Panc1 (cell line): ENCODE measurements at places on chromosomes 11 and 22. TPM values are rescaled to one million over a fixed set of nuclear protein-coding genes. Genes with fewer than 3 reads are reported as not detected.

LGALS1 gene
- total RNA-seq: 1,518 TPM

PHRF1 gene
- total RNA-seq: 90.6 TPM

DNA sequence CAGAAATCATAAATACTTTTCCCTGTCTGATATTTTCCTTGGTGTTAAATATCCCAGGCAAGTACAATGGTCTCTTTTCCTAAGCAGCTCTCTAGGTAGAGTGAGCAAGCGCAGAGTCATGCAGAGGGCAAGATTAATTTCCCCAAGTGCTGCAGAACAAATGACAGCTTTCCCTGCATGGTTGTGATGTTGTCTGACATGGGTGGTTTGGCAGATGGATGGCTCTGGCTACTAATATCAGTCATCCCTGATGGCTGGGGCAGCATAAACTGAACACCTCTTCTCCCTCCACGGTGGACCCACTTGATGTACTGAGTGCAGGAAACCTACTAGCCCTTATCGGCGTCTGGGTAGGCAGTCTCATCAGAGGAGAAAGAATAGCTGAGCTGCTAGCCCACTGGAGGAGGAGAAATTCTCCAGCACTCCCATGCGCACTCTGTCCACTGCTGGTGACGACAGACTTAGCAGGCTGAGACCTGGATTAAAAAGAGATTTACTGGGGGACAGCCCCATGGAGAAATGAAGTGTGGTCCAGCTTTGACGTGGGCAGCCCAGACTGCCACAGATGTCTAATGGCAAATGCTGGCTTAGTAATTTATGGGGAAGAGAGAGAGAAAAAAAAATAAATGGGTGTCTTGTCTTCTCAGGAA is 202.9 kb downstream of the DBX1 start:
- no peak overlapping the region for H3K4me3 ChIP-seq
- H3K27me3 ChIP-seq: no peaks in the 10 kb centered on the region
- no peaks in the 10 kb centered on the region for H3K36me3 ChIP-seq
- DNase-seq: no peak

GAL3ST1 gene
- 1.1 TPM for total RNA-seq

MUC15 gene
- not detected for total RNA-seq

FGF4 gene
- total RNA-seq: not detected

MS4A7 gene
- total RNA-seq: 0.23 TPM

PRG3 gene
- not detected for total RNA-seq

SPDYC gene
- not detected for total RNA-seq

CARD18 gene
- 8.1 TPM for total RNA-seq

GRCh38 chr22:50262460-50262911 is 1.0 kb upstream of the MAPK12 start:
- H3K27ac ChIP-seq: peak overlapping the region; percentile 85
- H3K4me1 ChIP-seq: peaks cover 33% of the 10 kb centered on the region
- no peaks in the 10 kb centered on the region for H3K27me3 ChIP-seq
- no peak overlapping the region for H3K4me3 ChIP-seq

DNA sequence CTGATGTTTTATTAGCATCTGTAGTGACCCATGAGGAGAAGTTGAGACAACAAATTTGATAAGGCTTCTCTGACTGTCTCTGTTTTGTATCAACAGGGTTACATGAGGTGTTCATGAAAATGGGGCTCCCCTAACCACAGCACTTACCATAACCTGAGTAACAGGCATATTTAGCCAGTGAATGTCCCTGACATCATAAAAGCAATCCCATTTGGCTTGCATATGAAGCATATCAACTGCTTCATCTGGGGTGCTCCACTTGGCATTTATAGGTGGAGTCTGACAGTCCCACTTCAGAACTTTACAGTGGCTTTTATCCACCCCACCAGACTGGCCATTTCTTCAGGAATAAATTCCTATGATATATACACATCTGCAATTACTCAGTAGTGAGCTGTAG is 257.6 kb downstream of the LUZP2 start:
- no peaks in the 10 kb centered on the region for H3K36me3 ChIP-seq
- no peaks in the 10 kb centered on the region for H3K27me3 ChIP-seq
- no peak overlapping the region for H3K4me3 ChIP-seq
- no peak overlapping the region for H3K27ac ChIP-seq

DNA sequence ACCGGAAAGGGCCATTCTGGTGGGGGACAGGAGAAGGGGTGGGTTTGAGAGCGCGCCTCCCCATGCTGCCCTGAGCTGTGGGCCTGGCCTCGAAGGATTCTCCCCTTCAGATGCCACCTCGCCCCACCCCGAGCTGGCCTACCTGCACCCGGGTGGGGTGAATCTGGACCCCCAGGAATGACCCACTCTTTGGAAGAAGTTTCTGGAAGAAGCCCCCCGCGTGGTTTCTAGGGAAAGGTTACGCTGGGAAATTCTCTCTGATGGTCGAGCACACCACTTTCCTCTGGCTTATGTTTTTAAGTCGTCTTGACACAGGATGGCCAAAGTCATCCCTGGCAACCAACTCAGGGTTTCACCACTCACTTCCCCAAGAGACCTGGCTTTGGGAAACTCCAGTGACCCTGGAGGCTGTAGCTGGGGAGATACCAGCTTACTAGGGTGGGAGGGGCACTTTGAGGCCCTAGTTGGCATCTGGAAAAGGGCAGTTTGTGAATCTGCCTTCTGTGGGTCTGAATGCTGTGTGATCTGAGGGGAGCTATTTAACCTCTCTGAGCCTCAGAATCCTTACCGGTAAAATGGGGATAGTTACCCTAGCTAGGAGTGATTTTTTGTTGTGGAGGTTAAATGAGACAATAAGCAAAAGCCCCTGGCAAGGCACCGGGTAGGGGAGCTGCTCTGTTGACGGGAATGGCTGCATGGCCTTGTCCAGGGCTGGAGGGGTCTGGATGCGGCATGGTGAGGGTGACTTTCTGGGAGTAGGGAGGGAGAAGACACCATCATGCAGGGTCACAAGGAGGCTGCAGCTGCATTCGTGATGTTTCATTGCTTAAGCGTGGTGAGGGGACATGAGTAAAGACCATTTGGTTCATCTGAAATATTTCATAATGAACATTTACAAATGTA is 45.3 kb upstream of the ACCSL start:
- H3K4me1 ChIP-seq: no peaks in the 10 kb centered on the region
- no peak overlapping the region for H3K27ac ChIP-seq
- H3K36me3 ChIP-seq: no peaks in the 10 kb centered on the region
- no peak for DNase-seq
- H3K27me3 ChIP-seq: no peaks in the 10 kb centered on the region

GRCh38 chr22:31083377-31083768 is 2.3 kb downstream of the SMTN start:
- H3K4me3 ChIP-seq: no peak overlapping the region; the same call in 1 of the 2 replicates
- peaks cover 16% of the 10 kb centered on the region for H3K4me1 ChIP-seq
- H3K36me3 ChIP-seq: peaks cover 5% of the 10 kb centered on the region; the same call in 1 of the 2 replicates
- peak overlapping the region; percentile 91; the same call in 1 of the 2 replicates for H3K27ac ChIP-seq
